ENCODE measurements at places on chromosomes 6 and 20.

- no peak for DNase-seq
These were observed 40.0 kb upstream of the CD2AP start for GRCh38 chr6:47437592-47437991.

DNA sequence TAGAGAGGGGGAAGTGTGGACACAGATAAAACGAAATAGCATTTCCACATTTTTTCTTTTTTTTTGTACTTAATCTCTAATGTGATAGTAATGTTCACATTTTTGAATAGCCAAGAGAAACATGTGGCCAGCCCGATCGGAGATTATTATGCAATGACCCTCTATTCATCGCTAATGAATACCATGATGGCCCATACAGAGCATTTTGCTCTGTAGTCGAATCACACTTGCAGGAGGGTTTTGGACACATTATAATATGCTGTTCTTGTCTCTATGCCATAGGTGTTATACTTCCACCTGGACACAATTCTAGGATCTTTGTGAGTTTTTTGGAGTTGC, 60.1 kb downstream of the MTHFD1L start:
- no peak for DNase-seq

DNA sequence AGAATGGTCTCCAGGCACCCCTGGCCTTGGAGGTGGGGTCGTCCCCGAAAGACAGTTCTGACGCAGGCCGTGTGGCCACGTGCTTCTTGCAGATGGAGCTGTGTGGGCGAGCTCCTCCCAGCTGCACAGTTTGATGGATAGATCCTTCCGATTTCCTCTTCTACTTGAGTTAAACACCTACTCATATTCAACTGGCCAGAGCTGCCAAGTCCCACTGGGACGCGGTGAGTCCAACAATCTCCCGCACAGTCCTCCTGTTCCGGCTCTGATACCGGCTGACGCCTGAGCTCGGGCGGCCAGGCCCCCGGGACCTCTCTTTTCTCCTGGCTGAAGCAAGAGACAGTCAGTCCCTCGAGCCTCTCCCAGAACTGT, 57.9 kb upstream of the DACT2 start:
- DNase-seq: peak; percentile 65

DNA sequence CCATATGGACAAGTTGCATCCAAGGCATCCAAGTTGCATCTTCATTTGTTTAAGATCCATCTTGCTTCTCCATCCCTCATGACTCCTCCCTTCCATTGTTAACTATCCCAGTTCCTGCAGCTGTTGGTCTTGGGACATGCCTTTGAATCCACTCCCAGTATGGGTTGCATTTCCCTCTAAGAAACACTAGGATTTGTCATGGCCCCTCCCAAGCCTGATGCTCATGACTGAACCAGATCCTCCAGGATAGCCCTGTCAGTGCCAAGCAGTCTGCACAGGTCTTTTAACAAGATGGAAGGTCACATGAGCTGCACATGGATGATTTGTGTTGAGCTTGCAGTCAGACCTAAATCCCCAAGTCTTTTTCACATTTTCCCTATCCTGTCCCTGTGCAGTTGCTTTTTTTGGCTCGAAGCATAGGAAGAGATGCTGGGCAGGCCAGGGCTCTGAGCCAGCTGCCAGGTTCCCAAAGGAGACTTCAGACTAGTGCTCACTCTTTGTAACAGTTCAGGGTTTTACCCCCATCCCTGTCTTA, 4.2 kb downstream of the PPP2R5D start:
- peak; percentile 43 for DNase-seq

- DNase-seq: no peak
These were observed 403.0 kb downstream of the CD83 start for GRCh38 chr6:14520536-14520935.

DNA sequence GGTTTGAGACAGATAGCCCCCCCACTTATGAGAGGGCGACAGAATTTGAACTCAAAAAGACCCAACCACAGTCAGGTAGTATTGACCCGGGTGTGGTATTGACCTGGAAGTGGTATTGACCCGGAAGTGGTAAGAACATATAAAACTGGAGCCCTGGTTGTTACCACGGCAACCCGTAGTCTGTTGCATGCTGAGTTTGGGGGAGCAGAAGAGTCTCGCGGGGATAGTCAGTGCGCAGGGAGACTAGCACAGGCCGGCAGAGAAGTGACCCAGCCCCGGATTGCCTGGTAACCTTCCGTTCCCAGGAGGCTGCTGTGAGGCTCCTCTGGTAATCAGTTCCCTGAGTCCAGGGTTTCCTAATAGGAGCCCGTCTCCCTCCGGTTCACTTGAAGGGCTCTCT, 96.2 kb downstream of the SNX5 start:
- DNase-seq: no peak

GRCh38 chr6:23073821-23074220, 504.5 kb downstream of the HDGFL1 start:
- no peak for DNase-seq

Measured in Right ventricle myocardium superior (tissue), 1 donor.